Right renal pelvis (tissue), 4 donors: ENCODE measurements at places on chromosomes 4 and X.

DNA sequence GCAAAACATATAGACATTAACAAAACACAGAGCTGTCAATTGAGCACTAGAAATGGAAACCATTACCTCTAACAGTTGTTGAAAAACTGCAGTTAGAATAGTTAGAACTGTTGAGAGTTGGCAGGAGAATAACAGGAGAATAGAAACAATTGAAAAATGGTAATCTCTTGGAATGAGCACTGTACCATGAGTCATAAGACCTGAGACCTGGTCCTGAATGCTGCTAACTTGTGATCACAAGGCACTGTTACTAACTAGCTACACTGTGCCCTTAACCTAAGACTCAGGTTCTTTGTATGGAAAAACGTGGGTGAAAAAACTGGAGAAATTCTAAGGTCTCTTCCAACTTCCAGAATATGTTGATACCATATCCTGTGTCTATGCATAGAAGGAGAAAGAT lies 29.3 kb downstream of the FAM114A1 start:
- no peak for DNase-seq

DNA sequence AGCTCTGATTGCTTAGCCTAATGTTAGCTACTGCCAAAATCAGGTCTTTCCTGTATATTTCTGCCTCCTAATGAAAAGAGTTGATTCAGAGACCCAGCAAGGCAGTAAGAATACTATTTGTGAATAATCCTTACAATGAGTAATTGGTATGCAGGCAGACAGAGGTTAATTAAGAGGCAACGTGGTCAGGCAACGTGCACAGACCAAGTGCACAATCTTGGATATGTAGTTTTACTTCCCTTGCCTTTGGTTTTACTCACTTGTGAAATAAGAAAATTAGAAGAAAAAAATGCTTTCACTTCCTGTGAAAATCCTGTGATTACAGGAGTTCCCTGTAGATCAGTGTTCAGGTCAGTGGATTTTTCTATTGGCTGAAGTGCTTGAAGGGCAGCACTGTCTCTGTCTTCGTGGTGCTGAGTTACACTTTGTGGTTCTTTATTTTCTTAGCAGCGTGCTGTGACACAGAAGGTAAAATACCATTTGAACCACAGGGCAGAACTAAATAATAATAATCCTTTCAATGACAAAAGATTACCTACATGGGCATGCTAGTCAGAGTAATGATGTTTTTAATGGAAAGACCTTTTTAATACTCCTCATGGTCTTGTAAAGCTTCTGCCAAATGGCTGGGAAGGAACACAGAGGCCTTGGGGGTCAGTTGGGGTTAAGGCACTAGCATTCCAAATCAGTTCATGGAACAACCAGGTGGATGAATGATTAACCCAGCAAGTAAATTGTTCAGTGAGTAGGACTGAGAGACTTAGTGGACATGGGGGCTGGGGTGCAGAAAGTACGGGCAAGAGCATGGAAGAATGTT lies 430.9 kb downstream of the MAPK10 start:
- peak; percentile 72 for DNase-seq

DNA sequence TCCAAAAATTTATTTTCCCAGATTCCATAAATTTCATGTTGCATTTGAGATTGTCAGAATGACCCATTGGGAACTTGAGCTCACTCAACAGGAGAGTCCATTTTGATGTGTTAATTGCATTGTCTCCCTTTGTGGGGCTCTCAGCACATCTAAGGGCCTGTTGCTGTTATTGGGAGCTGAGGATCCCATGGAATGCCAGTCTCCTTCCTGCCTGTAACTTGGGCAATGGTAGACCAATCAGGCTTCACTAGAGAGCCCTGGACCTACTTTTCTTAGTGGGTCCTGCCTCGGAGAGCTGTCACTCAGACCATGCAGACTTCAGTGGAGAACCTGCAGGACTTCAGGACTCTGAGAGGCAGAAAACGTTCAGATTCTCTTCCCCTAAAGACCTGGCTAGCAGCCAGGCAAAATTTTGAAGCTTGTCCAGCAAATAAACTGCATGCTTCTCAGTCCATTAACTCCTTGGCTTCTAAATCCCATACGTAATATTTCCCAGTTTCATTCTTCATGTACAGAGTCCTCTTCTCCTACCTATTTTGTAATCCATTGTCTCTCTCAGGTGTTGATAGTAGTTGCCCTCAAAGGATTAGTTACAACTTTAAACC lies 25.1 kb downstream of the OCRL start:
- peak; percentile 22 for DNase-seq

DNA sequence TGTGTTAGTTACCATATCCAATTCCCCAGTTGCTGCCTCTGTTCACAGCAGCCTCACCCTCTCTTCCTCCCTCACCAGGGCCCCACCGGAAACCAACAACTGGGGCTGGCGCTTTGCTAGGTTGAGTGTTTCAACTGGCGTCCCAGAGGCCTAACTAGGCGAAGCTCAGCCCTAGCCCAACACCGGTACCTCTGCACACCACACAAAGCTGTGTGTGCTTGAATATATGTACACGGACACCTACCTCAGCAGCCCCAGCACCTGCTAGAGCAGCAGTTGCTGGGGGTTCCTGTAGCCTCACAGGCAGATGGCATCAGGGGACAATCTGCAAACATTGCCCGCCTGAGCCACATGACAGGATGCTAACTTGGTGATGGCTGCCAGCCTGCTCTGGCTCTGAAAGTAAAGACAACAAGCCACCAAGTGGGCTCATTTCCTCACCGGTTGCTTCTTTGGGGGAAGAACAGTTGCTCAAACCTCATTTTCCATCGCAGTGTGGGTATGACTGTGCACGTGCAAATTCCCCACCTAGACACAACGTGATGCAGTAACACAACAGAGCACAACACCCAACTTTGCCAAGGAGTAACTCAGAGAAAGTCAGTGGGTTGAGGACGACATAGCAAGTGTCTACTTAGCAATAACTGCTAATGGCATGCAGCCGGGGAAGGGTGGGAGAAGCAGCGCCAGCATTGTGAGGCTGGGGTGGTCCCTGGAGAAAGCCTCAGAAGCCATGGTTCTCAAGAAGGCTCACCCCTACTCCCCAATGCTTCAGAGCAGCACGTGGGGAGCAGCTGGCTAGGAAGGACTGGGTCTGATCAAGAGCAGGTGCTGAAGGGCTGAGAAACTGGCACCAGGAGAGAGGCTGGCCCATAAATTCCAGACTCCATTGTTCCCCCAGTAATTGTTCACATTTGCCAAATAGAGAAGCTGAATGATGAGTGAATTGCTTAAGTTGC lies 139.5 kb downstream of the SH3KBP1 start:
- no peak for DNase-seq

GRCh38 chrX:71541210-71542022 lies 8.5 kb downstream of the OGT start:
- DNase-seq, result no peak

DNA sequence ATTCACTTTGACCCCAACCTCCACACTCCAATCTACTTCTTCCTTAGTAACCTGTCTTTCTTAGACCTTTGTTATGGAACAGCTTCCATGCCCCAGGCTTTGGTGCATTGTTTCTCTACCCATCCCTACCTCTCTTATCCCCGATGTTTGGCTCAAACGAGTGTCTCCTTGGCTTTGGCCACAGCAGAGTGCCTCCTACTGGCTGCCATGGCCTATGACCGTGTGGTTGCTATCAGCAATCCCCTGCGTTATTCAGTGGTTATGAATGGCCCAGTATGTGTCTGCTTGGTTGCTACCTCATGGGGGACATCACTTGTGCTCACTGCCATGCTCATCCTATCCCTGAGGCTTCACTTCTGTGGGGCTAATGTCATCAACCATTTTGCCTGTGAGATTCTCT lies 344 bp downstream of the OR13H1 start:
- no peak for DNase-seq

DNA sequence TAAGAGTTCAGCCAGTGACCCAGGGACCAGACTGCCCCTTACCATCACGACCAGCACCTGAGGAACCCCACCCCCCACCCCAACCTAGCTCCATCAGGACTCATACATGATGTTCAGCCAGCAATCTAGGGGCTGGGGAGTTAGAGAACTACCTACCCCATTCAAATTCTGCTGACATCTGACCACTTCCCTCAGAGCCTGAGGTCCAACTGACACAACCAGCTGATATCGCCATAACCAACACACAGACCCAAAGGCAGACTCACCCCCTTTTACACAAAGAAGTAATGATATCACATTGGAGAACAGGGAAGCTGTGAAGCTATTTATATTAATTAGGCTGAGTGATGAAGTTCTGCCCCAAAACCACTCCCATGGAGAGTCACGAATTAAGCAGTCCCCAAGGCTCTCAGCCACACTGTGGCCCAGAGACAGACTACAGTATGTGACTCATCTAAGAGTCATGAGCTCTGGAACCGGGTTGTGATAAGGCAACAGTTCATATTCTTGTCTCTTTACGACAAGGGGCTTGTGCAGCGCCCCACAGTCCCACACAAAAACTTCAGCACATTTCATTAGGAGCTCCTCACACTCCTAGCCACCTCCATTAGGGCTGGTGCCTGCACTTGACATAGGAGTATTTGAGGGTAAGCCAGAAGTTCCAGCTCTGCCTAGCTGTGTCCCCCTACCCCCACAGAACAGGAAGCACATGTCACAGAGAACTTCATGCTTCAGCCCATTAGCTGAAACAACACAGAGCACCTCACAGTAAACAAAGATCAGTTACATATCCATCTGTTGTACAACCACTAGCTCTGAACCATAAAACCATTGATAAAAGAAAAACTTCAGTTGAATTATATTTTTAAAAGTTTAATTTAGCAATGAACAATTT lies 184.7 kb upstream of the ZCCHC13 start:
- DNase-seq, result no peak

GRCh38 chrX:23621621-23622265 lies 45.5 kb upstream of the PRDX4 start:
- no peak for DNase-seq

GRCh38 chrX:51931566-51932150 lies 38.2 kb downstream of the MAGED1 start:
- no peak for DNase-seq

- DNase-seq, result no peak
Observed at GRCh38 chr4:6331018-6331417, 61.4 kb downstream of the WFS1 start.

DNA sequence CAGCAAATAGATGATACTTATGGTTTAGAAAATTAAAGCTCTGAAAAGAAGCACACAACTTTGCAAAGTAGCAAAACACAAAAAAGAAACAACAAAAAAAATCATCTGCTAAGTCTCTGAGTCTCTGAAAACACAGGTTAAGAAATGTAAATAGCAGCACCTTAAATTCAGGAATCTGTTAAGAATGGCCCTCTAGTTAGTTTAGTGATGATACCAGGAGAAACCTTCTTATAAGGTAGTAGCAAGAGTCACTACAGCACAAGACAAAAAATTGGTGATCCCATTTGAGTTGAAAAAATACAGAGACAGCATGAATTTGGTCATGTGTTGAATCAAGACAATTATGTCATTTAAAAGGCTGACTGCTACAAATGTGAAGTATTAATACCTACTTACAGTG lies 308.2 kb upstream of the ADGRL3 start:
- DNase-seq, result no peak

DNA sequence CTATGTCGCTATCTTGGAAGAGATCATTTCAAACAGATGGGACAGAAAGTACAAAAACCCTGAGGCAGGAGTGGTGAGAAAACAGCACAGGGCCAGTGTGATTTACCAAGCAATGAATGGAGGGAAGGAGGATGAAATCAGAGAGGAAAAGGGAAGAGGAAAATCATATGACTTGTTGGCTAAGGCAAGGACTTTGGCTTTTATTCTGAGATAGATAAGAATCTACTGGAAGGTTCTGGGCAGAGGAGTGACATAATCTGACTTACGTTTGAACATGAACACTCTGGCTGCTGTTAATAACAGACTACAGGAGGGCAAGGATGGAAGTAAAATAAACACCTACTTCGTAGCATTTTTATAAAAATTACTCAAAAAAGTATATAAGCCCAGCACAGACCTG lies 207.8 kb upstream of the SLC7A11 start:
- DNase-seq, result no peak

- DNase-seq, result no peak
Observed at GRCh38 chr4:184988611-184989010, 29.7 kb upstream of the HELT start.

- no peak for DNase-seq
Observed at GRCh38 chrX:15785176-15785750, 5.0 kb upstream of the ZRSR2 start.

DNA sequence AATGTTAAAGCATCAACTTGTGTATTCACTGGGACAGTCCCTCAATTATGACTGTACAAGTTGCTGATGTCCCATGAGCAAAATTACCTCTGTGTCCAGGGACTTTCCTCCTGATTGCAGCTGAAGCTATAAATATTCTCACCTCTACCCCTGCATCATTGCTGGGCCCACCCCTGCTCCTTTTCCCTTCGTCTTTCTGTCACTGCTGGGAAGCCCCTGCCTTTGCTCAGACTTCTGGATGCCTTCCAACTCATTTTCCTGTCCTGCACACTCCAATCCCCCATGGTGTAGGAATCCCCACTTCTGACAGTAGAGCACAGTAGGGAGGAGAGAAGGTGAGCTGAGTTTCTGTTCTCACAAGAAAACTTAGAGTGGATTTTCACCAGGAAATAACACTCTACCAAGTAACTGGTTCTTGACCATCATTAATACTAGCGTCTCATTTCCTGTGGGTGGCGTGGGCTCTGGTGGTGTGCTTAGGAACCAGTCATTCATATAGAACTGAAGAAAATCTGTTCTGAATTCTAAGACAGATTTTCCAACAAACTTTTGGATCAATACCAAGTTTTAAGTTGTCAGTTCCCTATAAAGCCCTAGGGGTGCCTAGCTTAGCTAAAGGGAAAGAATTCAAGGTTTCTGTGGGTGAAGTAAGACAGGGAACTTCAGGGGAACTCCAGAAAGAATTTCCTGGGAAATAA lies 136.2 kb upstream of the MED14 start:
- DNase-seq, result no peak

GRCh38 chr4:147596981-147597380 lies 20.2 kb upstream of the TMEM184C start:
- no peak for DNase-seq

GRCh38 chrX:96425200-96425599 lies 259.4 kb upstream of the DIAPH2 start:
- DNase-seq, result no peak

GRCh38 chr4:77052352-77052751 lies 23.4 kb downstream of the CCNI start:
- no peak for DNase-seq

DNA sequence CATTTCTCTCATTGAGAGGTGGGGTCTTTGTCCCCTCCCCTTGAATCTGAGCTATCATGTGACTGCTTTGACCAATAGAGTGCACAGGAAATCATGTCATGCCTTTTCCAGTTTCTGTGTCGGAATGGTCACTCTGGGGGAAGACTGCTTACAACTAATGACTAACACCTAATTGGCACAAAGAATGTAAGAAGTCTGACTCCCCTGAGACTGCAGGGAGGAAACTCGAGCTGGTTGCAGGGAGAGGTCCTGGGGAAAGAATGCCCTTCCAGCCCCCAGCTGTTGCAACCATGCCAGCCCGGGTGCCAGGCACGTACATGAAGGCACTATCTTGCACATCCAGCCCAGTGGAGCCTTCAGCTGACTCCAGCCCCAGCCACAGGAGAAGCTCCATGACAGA lies 254.2 kb downstream of the DHX15 start:
- no peak for DNase-seq

- DNase-seq, result peak; percentile 64
Observed at GRCh38 chr4:76897536-76898384, at the start of gene SOWAHB. TSS of gene SOWAHB (minus strand) at chr4:76898144. CDS start at chr4:76897849, 295 bp downstream.

GRCh38 chrX:114462266-114462665 lies 121.6 kb upstream of the HTR2C start:
- no peak for DNase-seq

- DNase-seq, result no peak
Observed at GRCh38 chr4:138393886-138394610, 151.9 kb upstream of the SLC7A11 start.
